ENCODE measurements at places on chromosomes 5 and 9.

DNA sequence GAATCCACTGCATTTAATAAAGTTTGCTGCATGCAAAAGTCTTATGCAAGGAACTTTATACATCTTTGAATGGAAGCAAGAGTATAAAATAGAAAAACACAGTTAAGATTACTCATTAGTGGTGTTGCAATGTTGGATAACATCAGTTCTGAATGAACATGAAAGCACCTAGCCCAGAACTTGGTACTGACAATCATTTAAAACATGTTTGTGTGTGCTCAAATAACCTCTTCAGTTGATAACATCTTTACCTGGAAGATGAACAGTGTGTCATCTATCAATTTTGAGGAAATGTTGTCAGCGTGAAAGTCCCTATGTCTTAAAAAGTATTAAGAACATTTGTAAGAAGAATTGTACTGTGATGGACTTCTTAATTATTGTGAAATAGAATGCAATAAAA, 370.4 kb upstream of the GRAMD2B start:
- DNase-seq, result no peak

GRCh38 chr9:130763331-130764171, 70.0 kb downstream of the EXOSC2 start:
- no peak for DNase-seq

DNA sequence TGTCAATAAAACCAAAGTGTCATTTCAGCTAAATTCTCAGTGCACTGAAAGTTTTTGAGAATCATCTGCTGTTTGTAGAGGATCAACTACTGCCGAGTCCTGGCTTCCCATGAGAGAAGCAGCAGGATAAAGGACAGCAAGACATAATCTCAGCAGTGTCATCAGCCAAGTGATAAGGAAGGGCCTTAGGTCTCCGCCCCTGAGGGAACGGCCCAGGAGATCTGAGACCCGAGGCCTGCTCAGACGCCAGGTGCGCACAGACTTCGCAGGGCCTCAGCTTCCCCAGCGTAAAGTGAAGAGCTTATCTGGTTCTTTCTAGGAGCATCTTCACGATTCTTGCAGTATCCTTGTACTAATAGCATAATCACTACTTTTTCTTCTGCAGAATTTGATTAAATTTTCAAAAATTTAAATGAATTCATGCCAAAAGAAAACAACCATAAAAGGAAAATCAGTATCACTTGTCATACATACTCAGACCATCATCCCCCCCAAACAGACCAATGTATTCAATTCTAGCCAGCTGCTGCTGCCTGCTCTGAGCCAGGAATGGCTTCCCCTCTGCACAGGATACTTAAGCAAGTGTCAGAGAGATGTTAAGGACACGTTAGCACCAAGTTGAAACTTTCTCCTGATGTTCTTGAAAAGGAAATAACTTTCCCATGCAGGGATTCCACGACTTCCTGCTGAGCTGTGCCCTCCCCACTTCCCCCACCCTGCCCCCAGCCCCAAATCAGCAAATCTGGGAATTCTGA, 2.2 kb downstream of the GFPT2 start:
- no peak for DNase-seq

DNA sequence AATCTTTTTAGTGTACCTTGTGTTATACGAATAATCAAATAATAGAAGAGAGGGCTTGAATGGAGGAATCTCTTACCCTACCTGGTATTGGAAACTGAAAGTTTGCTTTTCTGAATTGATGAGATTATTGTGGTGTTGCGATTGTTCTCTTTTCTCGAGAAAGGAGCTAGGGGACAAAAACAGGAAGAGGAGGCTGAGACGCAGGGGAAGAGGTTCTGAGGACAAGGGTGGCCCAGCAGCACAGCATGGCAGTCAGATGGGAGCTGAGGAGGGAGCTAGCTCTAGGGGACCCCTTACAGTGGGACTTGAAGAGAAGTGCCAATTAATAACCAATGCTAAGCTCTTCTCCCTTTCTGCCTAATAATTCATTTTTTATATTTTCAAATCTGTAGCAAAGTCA, 183.3 kb upstream of the DMAC1 start:
- no peak for DNase-seq

Data from fibroblast of skin of left biceps (primary cell).